ENCODE measurements at places on chromosomes 11 and 22.
A peak's percentile ranks its signal among the peaks of the same experiment; 100 is the strongest.

GRCh38 chr11:5291207-5291838 lies 10.4 kb downstream of the OR51B4 start:
- no peak for DNase-seq

DNA sequence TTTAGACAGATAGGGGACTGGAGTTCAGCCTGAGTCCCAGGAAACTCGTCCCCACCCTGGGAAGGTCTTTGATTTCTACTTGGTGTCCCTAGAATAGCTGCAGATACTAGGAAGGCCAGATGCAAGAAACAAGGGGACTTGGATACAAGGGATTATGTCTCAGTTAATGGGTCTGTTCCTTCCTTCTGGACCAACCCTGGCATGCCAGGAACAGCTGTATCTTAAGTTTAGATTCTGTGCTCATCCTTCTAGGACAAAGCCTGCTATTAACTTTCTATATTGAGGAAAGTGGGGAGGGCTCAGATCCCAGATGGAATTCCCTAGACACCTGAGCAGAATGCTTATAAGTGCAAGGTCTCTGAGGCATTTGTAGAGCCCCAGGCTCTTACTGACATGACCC lies 3.9 kb upstream of the OR52M1 start:
- no peak for DNase-seq

DNA sequence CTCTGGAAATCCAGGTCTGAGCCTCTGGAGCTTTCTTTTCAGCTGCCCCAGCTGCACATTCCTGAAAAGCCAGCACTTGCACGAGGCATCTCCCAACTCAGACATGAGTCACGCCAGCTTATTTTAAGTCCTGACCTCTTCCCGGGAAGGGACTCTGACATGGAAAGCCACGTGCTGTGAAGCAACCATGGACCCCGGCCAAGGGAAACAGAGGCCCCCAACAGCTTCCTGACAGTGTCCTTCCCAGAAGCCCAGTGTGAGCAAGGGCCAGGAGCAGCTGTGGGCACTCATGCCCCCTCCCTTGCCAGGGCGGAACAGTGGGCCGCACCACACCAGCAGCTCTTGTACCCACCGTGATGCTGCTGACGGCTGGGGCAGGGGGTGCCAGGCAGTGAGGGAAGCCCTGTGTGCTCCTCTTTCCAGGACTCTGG lies 118.8 kb upstream of the CADM1 start:
- DNase-seq, result no peak

DNA sequence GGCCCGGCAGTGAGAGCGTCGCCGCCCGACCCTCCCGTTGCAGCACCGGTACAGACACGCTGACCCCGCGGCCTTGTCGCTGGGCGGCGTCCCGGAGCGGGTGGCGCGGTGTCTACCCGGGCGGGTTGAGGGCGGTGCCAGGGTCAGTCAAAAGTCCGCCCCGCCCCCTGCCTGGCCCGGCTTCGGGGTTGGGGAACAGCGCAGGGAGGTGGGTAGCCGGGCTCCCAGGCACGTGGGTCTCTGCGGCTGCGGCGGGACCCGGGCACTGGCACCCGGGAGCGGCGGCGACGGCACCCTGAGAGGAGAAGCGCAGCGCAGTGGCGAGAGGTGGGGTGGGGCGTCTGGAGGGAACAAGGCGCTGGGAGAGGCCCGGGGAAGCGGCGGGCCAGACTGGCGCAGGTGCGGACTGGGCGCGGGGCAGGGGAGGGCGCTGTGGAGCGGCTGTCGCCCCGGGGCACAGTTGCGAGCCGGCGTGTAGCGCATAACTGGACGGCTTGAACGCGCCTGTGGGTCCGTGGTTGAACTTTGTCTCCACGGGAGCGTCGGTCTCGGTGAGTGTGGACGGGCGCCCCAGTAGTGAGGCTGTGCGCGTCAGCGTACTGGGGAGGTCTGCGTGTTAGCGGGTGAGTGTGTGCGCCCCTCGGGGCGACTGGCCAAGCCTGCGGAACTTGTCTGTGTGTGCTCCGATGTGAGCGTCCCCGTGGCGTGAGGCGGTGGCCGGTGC lies at the start of gene P2RY2:
Gene P2RY2, plus strand, starts transcription at position 176 of the 724 bp plus-strand sequence. CDS start 15,879 bp downstream, outside the sequence.
- peak; percentile 7 for DNase-seq

DNA sequence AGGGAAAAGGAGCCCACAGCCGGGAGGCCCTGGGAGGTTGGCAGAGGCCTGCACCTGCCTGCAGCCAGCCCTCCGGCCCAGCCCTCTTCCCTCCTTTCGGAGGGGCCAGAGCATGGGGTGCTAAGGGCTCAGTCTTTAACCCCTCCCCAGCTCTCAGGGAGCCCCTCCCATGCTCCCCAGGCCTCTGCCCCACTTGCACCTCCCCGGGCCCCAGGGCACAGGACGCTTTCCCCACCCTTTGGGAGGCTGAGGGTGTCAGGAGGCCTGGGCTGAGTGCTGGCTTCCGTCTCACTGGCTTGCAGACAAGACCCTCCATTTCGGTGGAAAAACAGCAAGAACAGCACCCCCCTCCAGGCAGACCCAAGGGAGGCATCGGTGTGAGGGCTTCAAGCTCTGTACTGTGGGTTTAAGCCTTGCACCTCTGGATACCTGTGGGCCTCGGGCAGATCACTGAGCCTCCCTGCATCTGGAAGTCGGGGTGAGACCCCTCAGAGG lies 7.3 kb downstream of the ASCL2 start:
- DNase-seq, result no peak

GRCh38 chr11:17892409-17892808 lies 120.4 kb downstream of the SERGEF start:
- DNase-seq, result no peak

DNA sequence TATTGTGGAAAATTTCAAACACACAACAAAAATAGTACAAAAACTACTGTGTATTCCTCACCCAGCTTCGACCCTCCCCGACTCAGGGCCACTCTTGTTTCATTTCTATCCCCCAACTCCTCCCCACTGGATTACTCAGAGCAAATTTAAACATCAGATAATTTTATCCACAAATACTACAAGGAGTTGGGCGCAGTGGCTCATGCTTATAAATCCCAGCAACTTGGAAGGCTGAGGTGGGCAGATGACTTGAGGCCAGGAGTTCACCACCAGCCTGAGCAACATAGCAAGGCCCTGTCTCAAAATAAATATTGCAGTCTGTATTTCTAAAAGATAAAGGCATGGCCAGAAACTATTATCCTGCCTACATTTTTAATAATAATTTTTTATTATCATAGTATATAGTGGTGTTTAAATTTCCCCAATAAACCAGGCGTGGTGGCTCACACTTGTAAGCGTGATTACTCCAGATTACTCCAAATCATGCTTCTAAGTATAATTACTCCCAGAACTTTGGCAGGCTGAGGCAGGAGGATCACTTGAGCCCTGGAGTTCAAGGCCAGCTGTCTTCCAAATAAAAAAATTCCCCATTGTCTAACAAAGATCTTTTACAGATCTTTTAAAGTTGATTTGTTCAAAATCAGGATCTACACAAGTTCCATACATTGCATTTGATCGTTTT lies 39.8 kb downstream of the LRRC32 start:
- DNase-seq, result no peak

DNA sequence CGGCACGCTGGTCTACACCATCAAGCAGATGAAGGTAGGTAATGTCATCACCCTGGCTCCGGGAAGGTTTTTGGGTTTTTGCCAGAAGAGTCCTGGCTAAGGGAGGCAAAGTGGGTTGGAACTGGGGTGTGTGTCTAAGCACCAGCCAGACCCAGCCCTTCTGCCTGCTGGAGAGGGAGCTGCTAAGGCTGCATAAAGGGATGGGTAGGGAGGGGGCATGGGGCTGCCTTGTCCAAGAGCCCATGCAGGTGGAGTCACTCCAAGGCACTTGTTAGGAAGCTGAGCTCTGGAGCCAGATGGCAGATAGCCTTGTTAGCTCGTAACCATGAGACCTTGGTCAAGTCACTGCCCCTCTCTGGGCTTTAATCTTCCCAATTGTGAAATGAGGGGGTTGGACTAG lies 48.0 kb downstream of the TIMP3 start:
- DNase-seq, result no peak

DNA sequence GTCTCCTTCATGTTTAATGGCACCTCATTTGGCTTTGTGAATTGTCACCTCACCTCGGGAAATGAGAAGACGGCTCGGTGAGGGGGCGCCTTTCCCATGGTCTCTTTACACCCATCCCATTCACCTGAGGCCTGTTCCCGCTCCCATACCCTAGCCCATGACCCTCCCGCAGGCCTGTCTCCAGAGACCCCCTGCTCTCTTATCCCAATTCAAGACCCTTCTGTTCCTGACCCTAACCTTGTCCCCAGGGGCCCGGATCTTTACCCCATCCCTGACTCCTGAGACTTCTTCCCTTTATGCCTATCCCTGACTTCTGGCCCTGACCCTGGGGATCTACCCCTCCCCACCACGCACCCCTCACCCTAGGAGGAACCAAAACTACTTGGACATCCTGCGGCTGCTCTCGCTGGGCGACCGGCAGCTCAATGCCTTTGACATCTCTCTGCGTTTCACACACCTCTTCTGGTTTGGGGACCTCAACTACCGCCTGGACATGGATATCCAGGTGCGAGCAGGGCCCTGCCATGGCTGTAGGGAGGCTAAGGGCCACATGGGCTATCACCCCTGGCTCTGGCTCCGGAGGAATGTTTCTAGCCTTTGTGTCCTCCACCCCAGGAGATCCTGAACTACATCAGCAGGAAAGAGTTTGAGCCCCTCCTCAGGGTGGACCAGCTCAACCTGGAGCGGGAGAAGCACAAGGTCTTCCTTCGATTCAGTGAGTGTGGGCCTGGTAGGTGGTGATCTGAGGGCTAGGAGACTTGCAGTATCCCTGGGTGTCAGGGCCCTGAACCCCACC lies 7.9 kb downstream of the INPPL1 start:
- DNase-seq, result no peak

DNA sequence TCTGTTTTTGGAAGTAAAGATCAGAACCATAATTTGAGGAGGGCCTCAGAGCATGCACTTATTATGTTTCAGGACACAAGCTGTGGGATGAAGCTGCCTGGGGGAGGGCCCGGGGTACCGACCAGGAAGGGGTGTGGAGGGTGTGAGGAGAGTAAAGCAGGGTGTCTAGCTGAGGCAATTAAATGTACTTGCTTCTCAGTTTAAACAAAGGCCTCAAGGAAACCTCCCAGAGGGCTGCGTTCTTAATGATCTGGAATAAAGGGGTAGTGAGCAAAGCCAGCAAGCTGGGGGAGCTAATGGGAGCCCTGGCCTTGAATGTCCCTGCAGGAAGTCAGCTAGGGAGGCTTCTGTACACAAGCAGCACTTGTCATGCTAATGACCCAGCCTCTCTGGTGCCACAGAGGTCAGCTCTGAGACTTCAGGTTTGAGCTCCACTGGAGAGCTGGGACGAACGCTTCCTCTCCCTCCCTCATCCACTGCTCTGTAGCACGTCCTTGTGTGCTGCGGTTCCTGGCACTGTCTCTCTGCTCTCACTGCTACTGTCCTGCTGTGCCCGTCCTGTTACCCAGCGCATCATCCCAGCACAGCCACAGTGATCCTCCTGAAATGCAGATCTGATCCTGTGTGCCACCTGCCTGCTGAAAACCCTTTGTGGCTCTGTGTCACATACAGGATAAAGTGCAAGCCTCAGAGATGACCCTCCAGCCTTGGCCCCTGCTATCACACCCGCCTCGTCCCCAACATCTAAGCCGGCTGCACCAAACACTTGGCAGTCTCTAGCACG lies 159.7 kb downstream of the DBX1 start:
- DNase-seq, result no peak

GRCh38 chr22:41003066-41003465 lies 51.9 kb downstream of the RBX1 start:
- DNase-seq, result no peak

GRCh38 chr11:121059605-121060004 lies 35.7 kb downstream of the TBCEL start:
- no peak for DNase-seq

- no peak for DNase-seq
These were observed 715.2 kb upstream of the RAG2 start for GRCh38 chr11:37313266-37313665.

GRCh38 chr11:127493330-127494022 lies 492.9 kb upstream of the KIRREL3 start:
- no peak for DNase-seq

DNA sequence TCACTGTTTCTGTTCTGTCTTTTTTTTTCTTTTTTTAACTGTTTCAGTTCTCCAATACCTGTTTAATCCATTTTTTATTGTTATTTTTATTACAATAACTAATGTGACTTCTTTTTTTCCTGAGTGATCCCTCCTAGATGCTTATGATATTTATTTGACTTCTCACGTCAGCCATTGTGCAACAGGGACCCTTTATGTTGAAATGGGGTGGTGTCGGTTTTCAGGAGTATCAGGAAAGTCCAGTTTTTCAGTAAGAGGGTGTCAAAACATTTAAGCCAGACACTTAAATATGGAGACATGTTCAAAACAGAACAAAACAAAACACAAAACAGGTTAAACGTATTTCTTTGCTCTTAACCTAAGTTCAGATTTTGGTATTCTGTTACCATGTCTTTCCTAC lies 418.8 kb downstream of the DYNC2H1 start:
- DNase-seq, result no peak

- no peak for DNase-seq
These were observed 364.7 kb downstream of the METTL15 start for GRCh38 chr11:28472904-28473303.

DNA sequence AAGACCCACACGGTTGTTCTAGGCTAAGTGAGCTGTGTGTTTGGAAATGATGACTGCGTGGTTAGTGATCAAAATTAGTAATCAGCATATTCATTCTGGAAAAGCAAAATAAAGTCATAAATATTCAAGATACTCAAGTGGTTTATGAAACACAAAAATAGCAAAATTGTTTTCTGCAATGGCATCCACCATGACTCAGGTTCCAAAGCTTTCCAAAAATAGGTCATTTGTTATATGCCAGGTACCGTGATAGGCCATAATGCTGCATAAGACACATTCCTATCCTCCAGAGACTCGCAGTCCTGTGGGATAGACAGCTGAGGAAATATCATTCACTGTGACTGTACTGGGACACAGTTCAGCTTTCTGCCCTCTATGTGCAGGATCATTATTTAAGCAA lies 2.4 kb upstream of the ATL3 start:
- DNase-seq, result no peak

GRCh38 chr11:6481924-6482275 lies 599 bp downstream of the TIMM10B start:
- no peak for DNase-seq

- no peak for DNase-seq
These were observed 198.3 kb upstream of the B3GAT1 start for GRCh38 chr11:134610116-134610910.

DNA sequence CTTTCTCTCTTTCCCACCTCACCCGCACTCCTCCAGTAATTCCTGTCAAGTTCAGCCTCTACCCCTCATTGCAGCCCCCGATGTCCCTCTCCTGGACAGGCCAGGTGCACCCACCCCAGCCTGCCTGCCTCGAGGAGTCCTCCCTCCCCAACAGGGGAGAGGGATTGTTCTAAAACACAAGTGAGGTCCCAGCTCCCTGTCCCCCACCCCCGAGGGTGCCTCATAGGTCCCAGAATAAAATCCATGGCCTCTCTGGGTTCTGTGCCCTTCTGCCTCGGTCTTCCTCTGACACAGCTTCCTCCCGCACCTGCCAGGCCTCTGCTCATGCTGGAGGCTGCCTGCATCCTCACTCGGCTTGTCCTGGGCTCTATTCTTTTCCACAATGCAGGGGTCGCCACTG lies 720.1 kb downstream of the BRD1 start:
- no peak for DNase-seq

GRCh38 chr22:36328635-36329253 lies 59.0 kb downstream of the MYH9 start:
- peak; percentile 27 for DNase-seq

- no peak for DNase-seq
These were observed 83.7 kb downstream of the PHF21B start for GRCh38 chr22:44926124-44926475.

GRCh38 chr11:83206221-83206620 lies 12.7 kb downstream of the ANKRD42 start:
- DNase-seq, result no peak

Data from activated CD4-positive, alpha-beta T cell treated with anti-CD3 and anti-CD28 coated beads, Interleukin-2, amount 50 U/mL, for 1 hour (primary cell).